Endodermal cell (in vitro differentiated cells): ENCODE measurements at places on chromosomes 4 and X. TPM values are rescaled to one million over a fixed set of nuclear protein-coding genes. Genes with fewer than 3 reads are reported as not detected.
A peak's percentile ranks its signal among the peaks of the same experiment; 100 is the strongest.

- H3K27ac ChIP-seq = no peak overlapping the region
- H3K36me3 ChIP-seq = peaks cover 4% of the 10 kb centered on the region
- no peaks in the 10 kb centered on the region for H3K27me3 ChIP-seq
- peak overlapping the region; percentile 74 for H3K4me3 ChIP-seq
Observed at GRCh38 chr4:85777908-85778631, 303.1 kb downstream of the ARHGAP24 start.

DNA sequence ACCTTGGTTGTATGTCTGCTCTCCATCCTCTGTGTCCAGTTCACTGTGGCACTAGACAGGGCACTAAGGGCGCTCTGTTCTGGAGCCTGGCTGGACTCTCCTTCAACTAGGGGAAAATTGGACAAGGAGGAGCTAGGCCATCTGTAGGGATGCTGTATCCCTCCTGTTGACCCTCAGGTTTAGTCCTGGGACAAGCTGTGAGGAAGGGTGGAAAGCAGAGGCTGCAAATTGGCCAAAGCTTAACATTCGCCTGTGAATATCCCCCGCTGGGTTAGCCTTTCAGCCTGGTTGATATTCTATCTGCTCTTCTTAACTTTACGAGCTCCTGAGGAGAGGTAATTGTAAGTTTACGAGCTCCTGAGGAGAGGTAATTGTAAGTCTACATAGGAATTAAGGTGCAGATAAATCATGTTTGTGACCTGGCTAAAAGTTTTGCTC lies 64.4 kb upstream of the ENPEP start:
- peaks cover 4% of the 10 kb centered on the region for H3K36me3 ChIP-seq
- H3K4me3 ChIP-seq = no peak overlapping the region
- H3K4me1 ChIP-seq = no peaks in the 10 kb centered on the region
- peak overlapping the region; percentile 62 for H3K27ac ChIP-seq
- peak; percentile 93 for DNase-seq

Gene NLGN3
- 0.88 and 1.3 TPM in 2 replicates for total RNA-seq

DNA sequence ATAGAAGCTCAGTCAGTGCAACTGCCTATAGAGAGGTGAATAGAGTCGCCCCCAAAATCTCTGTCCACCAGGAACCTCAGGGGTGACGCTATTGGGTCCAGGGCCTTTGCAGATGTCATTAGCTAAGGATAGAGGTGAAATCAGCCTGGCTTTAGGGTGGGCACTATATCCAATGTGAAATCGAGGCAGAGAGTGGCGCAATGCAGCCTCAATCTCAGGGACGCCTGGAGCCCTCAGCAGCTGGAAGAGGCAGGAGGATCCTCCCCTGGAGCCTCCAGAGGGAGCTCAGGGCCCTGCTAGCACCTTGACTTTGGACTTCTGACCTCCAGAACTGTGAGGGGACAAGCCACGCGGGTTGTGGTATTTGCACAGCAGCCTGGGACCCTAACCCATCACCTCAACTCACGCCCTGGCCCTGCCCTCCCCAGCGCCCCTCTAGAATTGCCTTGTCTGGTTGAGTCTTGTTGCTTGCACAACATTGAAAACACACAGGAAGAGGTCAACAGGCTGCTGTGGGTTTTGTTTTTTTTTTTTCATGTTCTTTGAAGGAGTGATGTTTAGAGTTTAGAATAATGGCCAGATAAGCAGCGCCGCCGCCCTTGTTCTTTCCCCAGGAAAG lies 89.4 kb upstream of the PSAPL1 start:
- H3K36me3 ChIP-seq = no peaks in the 10 kb centered on the region
- no peak overlapping the region for H3K4me3 ChIP-seq
- no peaks in the 10 kb centered on the region for H3K4me1 ChIP-seq

Gene PPP4R3C
- not detected in 2 replicates for total RNA-seq

DNA sequence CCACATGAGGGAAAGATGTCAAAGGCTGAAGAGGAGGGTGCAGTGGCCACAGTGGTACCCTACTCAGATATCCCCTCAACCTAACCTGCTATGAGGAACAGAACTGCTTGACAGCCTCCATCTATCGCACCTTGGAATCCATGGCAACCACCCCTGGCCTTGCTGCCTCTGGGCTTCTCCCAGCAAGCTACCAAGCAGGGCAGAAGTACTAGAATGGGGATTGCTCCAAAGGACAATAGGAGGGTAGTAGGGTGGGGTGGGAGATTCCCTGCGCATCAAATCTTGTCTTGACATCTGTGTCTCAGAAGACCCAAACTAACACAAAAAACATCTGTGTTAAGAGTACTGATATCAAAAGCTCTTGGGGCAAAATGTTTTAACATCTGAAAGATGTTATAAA lies 118.2 kb downstream of the FBXW7 start:
- H3K4me3 ChIP-seq = no peak overlapping the region
- peak; percentile 48 for DNase-seq
- H3K4me1 ChIP-seq = no peaks in the 10 kb centered on the region

- no peaks in the 10 kb centered on the region for H3K36me3 ChIP-seq
- H3K4me3 ChIP-seq = no peak overlapping the region
- H3K4me1 ChIP-seq = no peaks in the 10 kb centered on the region
Observed at GRCh38 chr4:77263247-77263646, 106.2 kb downstream of the CCNG2 start.

Gene SSX7
- total RNA-seq = not detected in 2 replicates

DNA sequence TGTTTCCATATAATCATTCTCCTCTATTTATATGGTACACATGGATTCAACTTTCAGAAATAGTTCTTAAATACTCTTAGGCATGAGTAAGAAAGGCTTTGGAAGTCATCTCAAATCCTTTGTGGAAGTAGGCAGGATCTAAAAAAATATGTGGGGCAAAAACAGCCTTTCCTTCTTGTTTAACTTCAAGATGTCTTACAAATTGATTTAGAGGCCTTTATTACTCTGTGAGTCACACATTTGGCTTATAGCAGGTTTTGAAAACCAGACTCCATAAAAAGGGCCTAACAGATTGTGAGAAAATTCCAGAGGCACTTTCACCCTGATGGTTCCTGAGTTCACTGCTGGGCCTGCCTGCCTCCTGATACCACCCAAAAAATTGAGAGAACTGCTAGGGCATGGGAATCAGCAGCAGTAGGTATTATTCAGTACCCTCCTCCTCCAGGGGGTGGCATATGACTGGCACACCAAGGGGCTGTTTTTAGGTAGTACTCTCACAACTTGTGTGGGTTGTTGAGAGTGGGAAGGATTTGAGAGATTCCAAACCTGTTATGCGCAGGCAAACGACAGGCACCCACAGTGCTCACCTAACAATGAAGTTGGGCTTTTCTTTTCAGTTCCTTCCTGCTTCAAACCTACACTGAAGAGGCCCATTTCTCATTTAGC lies 162.7 kb upstream of the MBNL3 start:
- H3K27me3 ChIP-seq = no peaks in the 10 kb centered on the region
- peak; percentile 51 for DNase-seq
- no peak overlapping the region for H3K27ac ChIP-seq
- no peak overlapping the region for H3K4me3 ChIP-seq
- no peaks in the 10 kb centered on the region for H3K36me3 ChIP-seq

GRCh38 chr4:74855879-74856278 lies 61.6 kb upstream of the BTC start:
- no peaks in the 10 kb centered on the region for H3K27me3 ChIP-seq
- DNase-seq = no peak
- H3K27ac ChIP-seq = no peak overlapping the region
- no peaks in the 10 kb centered on the region for H3K36me3 ChIP-seq
- no peak overlapping the region for H3K4me3 ChIP-seq

Gene SLC9B1
- 0.68 and 1.4 TPM in 2 replicates for total RNA-seq

Gene RNF128
- total RNA-seq = 0.43 and 0.48 TPM in 2 replicates

DNA sequence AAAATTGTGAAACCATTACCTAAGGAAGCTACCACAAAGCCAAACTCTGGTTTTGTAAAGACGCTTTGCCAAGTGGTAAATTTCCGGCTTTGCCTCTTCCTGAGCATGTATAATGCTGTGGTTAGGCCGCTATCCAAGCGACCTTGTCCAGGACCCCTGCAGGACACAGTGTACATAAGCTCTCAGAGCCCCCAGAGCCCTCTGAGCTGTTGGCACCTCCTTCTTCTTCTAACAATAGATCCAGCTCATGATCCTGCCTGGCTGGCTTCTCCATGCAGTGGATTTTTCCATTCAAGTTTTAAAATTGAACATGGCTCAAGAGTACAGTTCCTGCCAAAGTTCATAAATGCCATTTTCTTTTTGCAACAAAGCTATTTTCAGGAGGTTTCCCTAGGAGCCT lies 326.7 kb downstream of the MAPK10 start:
- no peaks in the 10 kb centered on the region for H3K27me3 ChIP-seq
- peaks cover 8% of the 10 kb centered on the region for H3K4me1 ChIP-seq
- no peak overlapping the region for H3K27ac ChIP-seq
- no peak for DNase-seq
- no peaks in the 10 kb centered on the region for H3K36me3 ChIP-seq
- no peak overlapping the region for H3K4me3 ChIP-seq

DNA sequence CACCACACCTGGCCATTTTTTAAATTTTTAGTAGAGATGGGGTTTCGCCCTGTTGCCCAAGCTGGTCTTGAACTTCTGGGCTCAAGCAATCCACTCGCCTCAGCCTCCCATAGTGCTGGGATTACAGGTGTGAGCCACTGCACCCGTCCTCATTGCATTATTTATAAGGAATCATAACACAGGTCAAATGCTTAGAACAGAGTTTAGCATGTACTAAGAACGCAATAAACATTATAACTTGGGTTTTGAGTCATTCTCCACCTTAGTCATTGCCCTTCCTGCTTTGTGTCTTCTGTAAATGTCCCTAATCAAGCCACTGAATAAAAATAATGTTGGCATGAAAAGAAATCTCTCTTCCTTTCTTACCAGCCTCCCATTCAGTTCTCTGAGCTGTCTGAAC lies 38.5 kb upstream of the SHROOM4 start:
- no peaks in the 10 kb centered on the region for H3K36me3 ChIP-seq
- no peaks in the 10 kb centered on the region for H3K27me3 ChIP-seq
- no peak overlapping the region for H3K27ac ChIP-seq

GRCh38 chrX:118594697-118595420 lies 99.2 kb downstream of the DOCK11 start:
- DNase-seq = no peak
- no peaks in the 10 kb centered on the region for H3K4me1 ChIP-seq
- H3K36me3 ChIP-seq = no peaks in the 10 kb centered on the region
- H3K27me3 ChIP-seq = no peaks in the 10 kb centered on the region

Gene FAT1
- 56.6 and 66.6 TPM in 2 replicates for total RNA-seq

DNA sequence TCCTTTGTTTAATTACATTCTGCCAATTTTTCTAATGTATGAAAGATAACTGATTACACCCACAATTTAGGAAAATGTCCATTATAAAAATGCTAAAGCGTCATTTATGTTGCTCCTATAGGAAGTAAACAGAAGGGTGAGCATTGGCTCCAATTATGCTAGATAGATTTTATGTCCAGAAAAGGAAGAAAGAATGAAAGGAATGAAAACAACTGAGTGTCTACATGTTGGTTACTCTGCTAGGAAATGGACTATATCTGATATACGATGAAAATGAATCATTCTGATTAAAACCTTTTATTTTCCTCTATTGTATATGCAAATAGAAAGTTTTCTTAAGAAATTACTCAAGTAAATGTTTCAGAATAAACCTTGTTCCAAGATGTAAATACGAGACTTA lies 1.6 kb downstream of the ENAM start:
- DNase-seq = no peak
- no peaks in the 10 kb centered on the region for H3K4me1 ChIP-seq

Gene MGAT4D
- not detected in 2 replicates for total RNA-seq

GRCh38 chr4:24076811-24077210 lies 187.0 kb upstream of the PPARGC1A start:
- no peak overlapping the region for H3K27ac ChIP-seq
- no peak overlapping the region for H3K4me3 ChIP-seq
- DNase-seq = no peak
- H3K4me1 ChIP-seq = no peaks in the 10 kb centered on the region

Gene ZXDA
- total RNA-seq = not detected in 3 replicates

DNA sequence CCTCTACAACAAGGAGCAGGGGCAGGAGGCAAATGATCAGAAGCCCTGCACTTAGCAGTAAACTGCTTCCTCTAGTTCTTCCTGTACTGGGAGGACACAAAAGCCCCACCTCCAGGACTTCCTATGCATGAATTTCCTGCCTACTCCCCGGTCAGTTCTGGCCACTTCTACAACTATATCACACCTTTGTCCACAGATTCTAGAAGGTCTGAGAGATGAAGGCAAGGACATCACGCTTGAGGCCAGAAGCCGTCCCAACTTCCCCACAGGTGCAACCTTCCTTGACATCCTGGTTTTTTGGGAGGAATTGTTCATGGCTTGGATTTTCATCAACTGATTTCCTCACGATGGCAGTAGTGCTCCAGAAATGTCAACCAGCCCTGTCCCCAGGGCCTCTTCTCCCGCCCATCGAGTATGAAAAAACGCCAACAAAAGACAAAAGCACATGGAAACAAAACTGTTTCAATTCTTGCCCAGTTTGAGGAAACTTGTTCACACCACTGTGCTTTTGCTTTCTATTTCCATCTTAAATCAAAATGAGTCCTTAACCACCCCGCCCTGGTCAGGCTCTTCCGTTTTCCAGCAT lies 206.5 kb upstream of the STK26 start:
- no peaks in the 10 kb centered on the region for H3K27me3 ChIP-seq
- H3K4me3 ChIP-seq = no peak overlapping the region
- no peak overlapping the region for H3K27ac ChIP-seq
- H3K4me1 ChIP-seq = no peaks in the 10 kb centered on the region

Gene GPRASP2
- 12.9 and 14.9 TPM in 2 replicates for total RNA-seq

- no peak overlapping the region for H3K4me3 ChIP-seq
- DNase-seq = no peak
- H3K27ac ChIP-seq = no peak overlapping the region
- H3K4me1 ChIP-seq = no peaks in the 10 kb centered on the region
- H3K36me3 ChIP-seq = peaks cover 18% of the 10 kb centered on the region
Observed at GRCh38 chr4:163536091-163536490, 41.6 kb downstream of the TMA16 start.

GRCh38 chr4:1239141-1239949 lies 9.6 kb downstream of the CTBP1 start:
- DNase-seq = no peak
- no peaks in the 10 kb centered on the region for H3K27me3 ChIP-seq
- H3K4me3 ChIP-seq = no peak overlapping the region
- H3K4me1 ChIP-seq = no peaks in the 10 kb centered on the region
- H3K27ac ChIP-seq = no peak overlapping the region

Gene WWC2
- total RNA-seq = 104 to 108 TPM (median 106 TPM) in 3 replicates

Gene CDS1
- total RNA-seq = 7.5 to 10.0 TPM (median 8.9 TPM) in 3 replicates
